ENCODE measurements at places on chromosomes 4 and X.

GRCh38 chrX:134780908-134781307 is 122.6 kb upstream of the PLAC1 start:
- DNase-seq: no peak

- DNase-seq: no peak
Observed at GRCh38 chr4:180116840-180117239, 2126.4 kb upstream of the TENM3 start.

GRCh38 chr4:185859111-185859510 is 47.1 kb upstream of the SORBS2 start:
- no peak for DNase-seq

GRCh38 chr4:99826016-99826415 is 9.4 kb downstream of the DAPP1 start:
- DNase-seq: no peak

Measured in NCI-H1417 treated with DMSO at 0.1 percent for 48 hours (cell line).